ENCODE measurements at places on chromosomes 12 and 14.

GRCh38 chr12:59472273-59472672 is 123.6 kb upstream of the SLC16A7 start:
- DNase-seq = no peak

DNA sequence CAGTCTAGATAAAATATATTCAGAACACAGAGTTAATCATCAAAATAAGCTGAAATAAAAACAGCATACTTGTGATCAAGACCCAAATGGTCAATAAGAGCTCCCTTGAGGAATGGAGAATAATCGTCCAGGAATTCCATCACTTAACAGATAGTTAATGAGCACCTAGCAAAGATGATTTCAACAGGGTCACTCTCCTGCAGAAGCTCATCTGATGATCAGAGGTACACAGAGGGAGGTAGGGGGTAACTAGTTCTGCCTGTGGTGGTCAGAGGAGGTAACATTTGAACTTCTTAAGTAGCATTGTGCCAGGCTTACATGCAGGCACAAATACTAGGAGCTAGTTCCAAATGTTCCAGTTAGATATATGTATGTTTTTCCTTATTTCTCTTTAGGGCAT is 9.5 kb downstream of the MED13L start:
- no peak for DNase-seq

GRCh38 chr14:73236157-73236556 is 1.1 kb upstream of the PAPLN start:
- DNase-seq = no peak

DNA sequence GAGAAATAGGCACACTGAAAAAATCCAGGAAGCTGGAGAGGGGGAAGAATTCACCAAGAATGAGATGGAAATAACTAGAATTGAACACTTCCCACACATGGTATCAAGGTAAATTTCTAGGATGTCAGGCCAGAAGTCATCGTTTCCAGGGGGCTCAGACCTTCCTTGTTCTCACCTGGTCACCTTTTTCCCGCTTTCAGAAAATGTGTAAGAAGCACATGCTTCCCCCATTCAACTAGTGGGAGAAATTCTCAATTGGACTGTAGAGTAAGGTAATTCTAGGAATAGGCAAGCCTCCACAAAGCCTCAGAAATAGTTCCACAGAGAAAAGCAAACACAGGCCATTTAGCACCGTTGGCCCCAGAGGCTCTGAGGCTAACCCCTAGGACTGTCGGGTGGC is 2.8 kb upstream of the PTMS start:
- DNase-seq = no peak

- DNase-seq = no peak
Measured at GRCh38 chr14:93972618-93973205, 3.7 kb downstream of the ASB2 start.

DNA sequence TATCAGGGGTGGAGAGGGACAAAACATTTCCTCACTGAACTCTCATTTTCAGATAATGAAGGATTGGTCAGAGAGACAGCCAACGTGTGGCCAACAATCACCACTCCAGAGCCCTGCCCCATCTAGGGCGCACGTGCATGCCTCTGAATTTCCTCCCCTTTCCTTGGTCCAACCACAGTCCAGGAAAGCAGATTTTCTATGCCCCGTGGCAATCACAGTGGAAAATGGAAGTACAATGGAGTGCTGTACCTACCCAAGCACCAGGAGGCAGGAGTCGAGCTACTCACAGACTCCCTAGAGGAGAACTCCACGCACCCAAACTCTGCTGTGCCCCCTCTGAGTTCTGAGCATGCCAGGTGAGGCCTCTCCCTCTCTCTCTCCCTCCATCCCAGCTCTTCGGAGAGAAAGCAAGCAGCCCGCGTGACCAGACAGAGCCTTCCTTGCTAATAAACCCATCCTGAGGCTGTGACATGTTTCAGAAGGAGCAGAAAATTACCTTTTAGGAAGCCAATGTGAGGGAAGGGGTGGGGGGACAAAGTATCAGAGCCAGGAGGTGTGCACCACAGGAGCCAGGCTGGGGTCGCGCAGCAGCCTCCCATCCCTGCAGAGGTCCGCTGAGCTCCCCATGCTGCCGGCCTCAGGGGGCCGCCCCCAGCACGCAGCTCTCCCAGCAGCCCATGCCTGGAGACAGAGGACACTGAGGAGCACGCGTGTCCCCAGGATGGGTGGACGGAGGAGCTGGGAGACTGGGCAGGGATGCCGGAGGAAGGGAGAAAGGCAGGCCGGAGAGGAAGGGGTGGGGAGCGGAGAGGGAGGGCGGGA is 73.4 kb downstream of the PITPNM2 start:
- DNase-seq = no peak

- DNase-seq = no peak
Measured at GRCh38 chr12:105426766-105427165, 96.3 kb downstream of the C12orf75 start.

GRCh38 chr14:104567141-104567956 is 12.2 kb upstream of the C14orf180 start:
- no peak for DNase-seq

DNA sequence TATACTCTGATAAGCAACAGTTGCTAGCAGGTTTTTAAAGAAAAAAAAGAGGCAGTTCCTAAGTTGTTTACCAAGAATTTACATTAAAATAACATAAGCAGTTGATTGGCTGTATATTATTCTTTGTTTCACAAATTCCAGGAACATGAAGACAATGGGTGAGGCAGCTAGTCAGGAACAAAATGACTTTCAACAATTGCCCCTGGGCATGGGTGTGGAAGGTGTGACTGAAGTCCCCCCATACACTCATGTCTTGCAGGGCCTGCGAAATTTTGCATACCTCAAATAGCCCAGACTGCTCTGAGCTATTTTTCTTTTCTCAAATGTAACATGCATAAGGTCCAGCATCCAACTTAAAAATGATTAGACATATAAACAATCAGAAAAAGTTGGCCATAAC is 267.2 kb upstream of the DIO3 start:
- no peak for DNase-seq

DNA sequence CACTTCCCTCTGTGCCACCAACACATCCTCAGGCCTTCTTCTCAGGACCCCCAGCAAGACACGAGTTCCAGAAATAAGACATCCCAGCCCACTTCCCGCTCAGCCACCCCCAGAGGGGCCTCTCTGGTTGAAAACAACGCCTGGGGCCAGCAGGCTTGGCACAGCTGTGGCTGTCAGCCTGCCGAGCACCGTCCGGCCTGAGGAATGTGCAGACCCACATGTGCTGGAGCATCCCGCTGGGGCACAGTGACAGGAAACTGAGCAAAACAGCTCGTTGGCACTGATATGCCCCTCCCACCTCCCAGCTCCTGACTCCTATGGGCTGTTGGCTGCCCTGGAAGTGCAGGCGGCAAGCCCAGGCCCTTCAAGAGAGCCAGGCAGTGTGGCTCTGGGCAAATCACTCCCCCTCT is 1.4 kb downstream of the SYNE3 start:
- no peak for DNase-seq

DNA sequence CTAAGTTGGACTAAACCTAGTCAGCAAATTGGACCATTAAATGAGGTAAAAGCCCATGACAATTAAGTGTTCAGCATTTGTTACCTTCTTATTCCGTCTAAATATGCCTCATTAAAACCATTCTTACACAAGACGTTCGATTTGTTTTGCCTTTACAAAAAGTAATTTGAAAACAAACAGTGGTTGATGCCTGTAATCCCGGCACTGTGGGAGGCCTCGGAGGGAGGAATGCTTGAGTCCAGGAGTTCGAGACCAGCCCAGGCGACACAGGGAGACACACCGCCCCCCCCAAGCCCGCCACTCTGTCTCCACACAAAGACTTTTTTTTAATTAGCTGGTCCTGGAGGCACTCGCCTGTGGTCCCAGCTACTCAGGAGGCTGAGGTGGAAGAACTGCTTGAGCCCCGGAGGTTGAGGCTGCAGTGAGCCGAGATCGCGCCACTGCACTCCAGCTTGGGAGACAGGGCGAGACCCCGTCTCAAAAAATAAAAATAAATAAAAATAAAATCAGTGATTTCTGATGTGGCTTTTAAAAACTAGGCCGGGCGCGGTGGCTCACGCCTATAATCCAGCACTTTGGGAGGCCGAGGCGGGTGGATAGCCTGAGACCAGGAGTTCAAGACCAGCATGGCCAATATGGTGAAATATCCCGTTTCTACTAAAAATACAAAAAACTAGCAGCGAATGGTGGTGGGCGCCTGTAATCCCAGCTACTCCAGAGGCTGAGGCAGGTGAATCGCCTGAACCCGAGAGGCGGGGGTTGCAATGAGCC is 856 bp upstream of the EIF4B start:
- DNase-seq = no peak

- DNase-seq = no peak
Measured at GRCh38 chr12:57896115-57896433, 45.3 kb upstream of the ATP23 start.

DNA sequence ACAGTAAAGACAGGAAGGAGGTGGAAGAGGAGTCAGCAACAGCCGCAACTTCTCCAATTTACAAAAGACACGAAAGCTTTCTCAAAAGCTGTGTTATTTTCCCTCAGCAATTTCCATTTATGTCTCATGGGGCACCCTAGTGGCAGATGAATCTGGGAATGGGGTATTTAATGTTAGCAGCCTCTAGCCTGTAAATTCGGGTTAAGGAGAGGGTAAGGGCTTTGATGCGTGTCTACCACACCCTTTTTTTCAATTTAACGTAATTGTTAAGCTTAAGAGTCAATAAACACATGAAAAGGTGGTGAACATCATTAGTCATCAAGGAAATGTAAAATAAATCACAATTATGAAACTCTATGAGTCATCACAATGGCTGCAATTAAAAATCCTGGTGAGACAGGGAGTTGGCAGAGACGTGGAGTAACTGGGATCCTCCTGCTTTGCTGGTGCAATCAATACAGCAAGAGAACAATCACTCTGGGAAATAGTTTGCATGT is 986.4 kb downstream of the AACS start:
- no peak for DNase-seq

DNA sequence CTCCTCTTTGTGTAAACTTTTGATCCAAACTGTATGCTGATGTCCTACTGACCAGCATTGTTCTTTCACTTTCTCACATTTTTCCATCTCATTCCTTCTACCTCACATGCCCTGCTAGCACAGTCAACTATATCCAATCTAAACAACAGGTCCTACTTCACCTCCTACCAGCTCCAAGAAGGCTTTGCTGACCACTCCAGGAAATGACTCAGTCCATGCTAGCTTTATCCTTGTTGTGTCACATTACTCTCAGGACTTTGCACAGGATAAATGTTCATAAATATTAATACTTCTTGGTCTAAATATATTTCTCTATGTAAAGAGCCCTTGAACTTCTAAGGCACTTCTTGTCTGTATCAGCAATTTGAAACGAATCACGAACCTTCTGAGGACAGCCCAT is 64.9 kb upstream of the PCED1B start:
- DNase-seq = peak; percentile 55

GRCh38 chr12:21573733-21574358 is 30.8 kb downstream of the GYS2 start:
- DNase-seq = no peak

- DNase-seq = no peak
Measured at GRCh38 chr14:23485326-23485725, 15.8 kb downstream of the NGDN start.

- DNase-seq = no peak
Measured at GRCh38 chr14:63874223-63874622, 21.4 kb downstream of the SYNE2 start.

DNA sequence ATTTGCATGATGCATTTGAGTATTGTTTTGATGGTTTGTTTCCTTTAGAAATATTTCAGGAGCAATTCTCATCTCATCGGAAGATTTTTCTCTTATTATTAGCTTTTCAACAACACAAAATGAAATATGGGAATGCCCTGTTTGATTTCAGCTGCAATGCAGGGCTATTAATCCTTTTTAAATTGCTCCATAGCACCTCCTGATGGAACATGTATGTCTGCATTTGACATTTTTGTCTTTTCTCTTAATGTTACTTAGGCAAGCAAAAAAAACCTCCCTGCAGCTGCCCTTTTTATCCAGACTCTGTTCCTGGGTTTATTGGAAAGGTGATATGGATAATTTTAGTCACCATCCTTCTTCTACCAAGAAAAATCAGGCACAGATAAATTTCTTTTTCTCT is 895.8 kb downstream of the RPS29 start:
- no peak for DNase-seq

GRCh38 chr12:50105913-50106450 is 2.2 kb downstream of the GPD1 start:
- DNase-seq = no peak

DNA sequence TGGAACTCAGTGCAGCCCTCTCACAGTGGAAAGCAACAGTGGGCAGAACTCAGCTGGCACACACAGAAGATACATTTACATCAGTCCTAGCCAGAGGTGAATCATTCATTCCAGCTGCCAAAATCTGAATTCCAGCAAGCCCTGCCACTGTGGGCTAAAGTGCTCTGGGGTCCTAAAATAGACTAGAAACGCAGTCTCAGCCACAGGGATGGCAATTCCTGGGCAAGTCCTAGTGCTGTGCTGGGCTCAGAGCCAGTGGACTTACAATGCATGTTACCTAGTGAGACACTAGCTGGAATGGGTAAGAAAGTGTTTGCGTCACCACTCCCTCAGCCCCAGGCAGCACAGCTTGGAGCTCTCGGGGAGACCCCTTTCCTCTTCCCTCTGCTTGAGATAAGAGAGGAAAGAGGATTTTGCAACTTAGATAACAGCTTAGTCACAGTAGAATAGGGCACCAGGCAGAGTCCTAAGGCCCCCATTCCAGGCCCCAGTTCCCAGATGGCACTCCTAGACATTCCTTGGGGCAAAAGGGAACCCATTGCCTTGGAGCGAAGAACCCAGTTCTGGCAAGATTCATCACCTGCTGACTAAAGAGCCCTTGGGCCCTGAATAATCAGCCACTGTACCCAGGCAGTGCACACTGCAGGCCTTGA is 592.9 kb downstream of the FSCB start:
- DNase-seq = no peak

GRCh38 chr12:22173177-22173576 is 127.2 kb downstream of the CMAS start:
- no peak for DNase-seq

- DNase-seq = no peak
Measured at GRCh38 chr12:68514807-68515411, 95.8 kb upstream of the RAP1B start.

DNA sequence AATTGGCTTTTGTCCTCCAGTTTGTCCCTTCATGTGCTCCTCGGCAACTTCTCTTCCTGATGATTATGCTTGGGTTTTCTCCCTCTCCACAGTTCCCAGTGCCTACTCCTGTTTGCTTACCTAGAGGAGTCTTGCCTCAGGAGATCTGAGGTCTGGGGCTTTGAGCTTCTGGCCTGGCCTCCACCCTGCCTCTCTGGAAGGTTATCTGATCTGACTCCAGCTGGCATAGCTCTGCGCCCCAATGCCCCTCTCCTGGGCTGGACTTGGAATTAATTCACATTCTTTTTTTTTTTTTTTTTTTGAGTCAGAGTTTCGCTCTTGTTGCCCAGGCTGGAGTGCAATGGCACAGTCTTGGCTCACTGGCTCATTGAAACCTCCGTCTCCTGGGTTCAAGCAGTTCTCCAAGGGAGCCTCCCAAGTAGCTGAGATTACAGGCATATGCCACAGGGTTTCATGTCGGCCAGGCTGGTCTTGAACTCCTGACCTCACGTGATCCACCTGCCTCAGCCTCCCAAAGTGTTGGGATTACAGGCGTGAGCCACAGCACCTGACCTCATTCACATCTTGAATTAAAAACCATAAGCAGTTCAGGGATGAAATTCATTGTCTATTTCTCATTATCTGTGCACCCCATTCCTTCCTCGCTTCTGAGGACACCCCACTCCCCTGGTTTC is 33.5 kb downstream of the CFL2 start:
- DNase-seq = no peak

GRCh38 chr12:119683413-119683812 is 15.5 kb downstream of the PRKAB1 start:
- no peak for DNase-seq

GRCh38 chr14:54129850-54130640 is 173.4 kb upstream of the BMP4 start:
- DNase-seq = no peak

Measured in GM04503 (cell line).